Vagina (tissue), 2 donors: ENCODE measurements at places on chromosomes 16 and 17.

GRCh38 chr17:50722746-50723145 lies 3.3 kb downstream of the LUC7L3 start:
- DNase-seq = no peak

GRCh38 chr17:42407289-42407836 lies 15.7 kb downstream of the CAVIN1 start:
- DNase-seq = no peak

- DNase-seq = no peak
Measured at GRCh38 chr17:32520104-32520701, 33.4 kb downstream of the CDK5R1 start.

GRCh38 chr16:21001262-21001661 lies 100.7 kb downstream of the LYRM1 start:
- DNase-seq = no peak

DNA sequence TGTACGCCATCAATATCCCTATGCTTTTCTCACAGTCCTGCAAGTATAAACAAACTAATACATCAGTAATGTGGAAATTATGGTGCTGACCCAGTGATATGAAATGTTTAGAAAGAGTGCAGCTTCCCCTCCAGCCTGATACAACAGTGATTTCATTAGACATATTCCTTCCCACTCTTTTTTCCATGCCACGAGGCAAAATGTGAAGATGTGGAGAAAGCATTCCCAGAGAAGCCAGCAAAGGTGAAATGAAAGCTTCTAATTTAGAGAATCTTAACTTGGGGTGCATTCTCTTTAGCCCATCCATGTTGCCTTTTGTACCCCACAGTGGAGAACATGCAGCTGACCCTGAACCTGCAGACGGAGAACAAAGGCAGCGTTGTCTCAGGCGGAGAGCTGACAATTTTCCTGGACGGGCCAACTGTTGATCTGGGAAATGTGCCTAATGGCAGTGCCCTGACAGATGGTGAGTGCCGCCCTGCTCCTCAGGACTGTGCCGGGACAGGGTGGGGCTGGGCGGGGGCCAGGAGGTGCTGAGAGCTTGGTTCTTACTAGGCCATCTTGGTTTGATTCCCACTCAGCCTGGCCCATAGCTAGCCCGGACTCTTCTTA lies 77.8 kb downstream of the WWP2 start:
- DNase-seq = no peak

- no peak for DNase-seq
Measured at GRCh38 chr16:642189-643049, 791 bp downstream of the MCRIP2 start.
